IPS DF 6.9 (cell line): ENCODE measurements at places on chromosomes 1 and 21.

DNA sequence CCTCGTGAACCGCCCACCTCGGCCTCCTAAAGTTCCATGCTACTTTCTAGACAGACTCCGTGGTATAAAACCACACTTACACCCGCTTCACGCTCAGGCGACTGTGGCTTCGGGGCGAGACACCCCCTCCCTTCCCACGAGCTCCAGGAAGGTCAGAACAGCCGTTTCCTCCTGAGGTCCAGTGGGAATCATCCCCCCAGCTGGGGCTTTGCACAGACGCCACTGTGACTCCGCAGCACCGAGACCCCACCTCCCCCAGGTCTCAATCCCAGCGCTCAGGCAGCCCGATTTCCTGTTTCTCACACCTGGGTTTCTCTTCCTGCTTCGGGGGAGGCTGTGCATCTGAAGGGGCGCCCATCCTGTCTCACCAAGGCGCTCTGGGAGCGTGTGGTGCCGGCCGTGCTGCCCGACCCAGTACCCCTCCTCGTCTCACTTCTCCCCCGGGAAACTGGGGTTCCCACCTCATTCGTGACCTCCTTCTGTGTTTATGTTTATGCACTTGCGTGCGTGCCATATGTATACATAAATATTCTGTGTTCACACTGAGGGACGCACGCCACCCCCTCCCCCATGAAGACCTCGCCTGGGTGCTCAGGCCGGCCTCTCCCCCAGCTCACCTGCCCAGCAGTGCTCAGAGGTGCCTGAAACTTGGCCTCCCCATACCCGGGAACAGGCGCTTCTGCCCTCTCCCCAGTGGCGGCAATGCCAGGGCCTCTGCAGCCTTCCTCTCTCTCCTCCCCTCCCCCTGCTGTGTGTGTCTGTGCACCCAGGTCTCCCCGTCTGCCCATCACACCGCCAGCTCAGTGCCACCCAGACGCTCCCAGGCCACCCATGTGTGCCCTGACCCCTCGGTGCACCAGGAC, 14.6 kb downstream of the SLC35E2B start:
- no peak for DNase-seq

DNA sequence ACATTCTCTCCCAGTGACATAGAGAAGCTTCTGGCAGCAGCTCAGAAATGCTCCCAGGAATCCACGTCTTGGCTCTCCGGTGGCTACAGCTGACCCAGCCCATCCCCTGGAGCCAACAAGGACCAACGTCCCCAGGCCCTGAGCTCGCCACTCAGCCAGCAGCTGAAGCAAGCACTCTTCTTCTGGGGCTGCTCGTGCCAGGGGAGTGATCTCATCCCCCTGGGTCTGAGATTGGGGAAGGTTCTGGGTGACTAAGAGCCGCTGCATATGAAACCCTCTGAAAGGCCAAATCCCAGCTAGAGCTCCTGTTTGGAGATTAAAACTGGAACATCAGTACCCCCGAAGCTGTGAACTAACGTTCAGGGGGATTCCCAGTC, 487.9 kb downstream of the NPHP4 start:
- DNase-seq = no peak

DNA sequence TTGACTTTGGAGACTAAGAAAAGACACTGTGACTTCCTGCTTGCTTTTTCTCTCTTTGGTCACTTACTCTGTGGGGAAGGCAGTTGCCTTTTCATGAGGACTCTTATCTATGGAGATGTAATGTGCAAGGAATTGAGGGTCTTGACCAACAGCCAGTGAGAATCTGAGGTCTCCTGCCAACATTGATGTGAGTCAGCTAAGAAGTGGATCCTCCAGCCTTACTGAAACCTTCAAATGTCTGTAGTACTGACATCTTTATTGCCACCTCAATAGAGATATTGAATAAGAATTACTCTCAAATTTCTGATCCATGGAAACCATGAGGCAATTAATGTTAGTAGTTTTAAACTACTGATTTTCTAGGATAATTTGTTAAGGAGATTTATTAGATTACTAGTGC, 598.4 kb downstream of the ADGRL2 start:
- no peak for DNase-seq

- no peak for DNase-seq
Observed at GRCh38 chr1:209703834-209704504, 677 bp upstream of the HSD11B1 start.

GRCh38 chr1:198234520-198235251, 77.9 kb downstream of the NEK7 start:
- DNase-seq = no peak

- no peak for DNase-seq
Observed at GRCh38 chr1:33971018-33971710, 107.3 kb downstream of the HMGB4 start.

DNA sequence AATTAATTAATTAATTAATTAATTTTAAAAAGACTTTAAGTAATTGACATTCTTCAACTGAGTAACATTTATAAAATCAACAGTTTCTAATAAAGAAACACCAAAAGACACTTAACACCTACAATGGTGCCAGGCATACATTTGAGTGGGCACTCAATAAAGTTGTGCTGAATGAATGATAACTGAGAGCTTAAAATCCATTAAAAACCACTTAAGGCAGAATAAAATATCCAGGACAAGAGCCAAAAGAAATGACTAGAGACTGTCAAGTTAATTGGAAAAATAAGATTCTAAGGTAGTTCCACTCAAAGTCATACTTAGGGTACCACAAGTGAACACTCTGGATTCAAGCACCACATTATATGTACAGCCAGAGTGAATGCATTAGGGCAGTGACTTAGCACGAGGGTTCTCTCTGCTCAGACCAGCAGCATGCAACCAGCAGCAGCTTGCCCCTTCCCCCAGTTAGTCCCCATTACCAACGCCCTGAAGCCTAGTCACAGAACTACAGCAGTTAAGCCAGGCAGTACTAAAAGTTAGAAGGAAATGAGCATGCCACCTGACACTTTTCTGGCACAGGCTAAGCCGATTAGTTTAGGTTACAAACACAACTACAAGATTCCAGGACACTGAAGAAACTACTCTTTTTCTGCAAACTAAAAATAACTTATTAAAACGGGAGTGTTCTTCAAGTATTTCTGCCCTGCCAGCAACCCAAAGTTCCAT, 46.5 kb downstream of the LUZP1 start:
- DNase-seq = no peak

DNA sequence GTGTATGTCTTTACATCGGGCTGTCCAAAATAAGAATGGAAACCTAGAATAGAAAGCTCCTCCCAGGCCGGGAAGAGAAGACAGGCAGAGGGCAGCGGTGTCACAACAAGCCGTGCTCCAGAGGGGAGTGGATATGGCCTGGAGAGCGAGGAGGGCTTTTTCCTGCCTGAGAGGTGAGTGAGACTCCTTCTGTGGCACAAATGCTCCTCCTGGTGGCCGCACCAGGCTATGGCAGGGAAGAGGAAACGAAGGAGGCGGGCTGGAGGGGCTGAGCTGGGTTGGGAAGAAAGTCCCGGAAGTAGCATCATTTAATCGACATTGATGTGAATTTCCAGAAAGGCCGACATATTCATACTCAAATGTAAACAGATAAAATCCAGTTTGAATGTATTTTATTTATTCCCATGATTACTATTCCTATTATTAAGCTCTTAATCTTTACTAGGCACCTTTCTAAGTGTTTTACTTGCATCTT, 54.7 kb downstream of the MEF2D start:
- peak; percentile 87 for DNase-seq

GRCh38 chr1:234091876-234092275, 187.4 kb downstream of the SLC35F3 start:
- no peak for DNase-seq

DNA sequence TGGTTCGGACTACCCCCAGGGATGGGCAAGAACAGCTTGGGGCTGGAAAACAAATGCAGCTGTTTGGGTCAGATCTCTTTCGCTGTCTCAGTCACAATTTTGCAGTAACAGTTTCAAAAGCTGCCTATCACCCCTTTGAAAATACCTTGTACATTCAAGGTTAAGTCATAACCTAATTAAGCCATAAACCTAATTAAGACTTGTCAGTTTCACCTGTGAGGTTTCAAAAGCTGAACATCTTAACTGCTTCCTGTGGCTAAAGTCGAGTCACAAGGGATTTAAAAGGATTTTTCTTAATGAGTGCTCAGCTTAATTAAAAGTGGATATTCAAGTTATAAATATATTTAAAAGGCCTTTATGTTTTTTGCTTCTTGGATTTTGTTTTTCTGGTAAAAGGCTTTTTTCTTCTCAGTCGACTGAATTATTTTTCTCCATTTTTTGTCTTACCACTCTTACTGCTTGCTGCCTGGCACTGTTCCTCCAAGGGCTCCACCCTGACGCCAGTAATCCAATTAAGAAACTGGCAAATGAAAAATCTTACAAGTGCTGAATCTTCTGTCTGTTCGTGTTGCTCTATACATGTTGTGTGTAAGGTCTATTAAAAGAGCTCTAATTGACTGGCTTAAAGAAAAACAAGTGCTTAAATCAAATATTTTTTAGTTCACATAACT, 31.3 kb downstream of the CBR1 start:
- DNase-seq = no peak

DNA sequence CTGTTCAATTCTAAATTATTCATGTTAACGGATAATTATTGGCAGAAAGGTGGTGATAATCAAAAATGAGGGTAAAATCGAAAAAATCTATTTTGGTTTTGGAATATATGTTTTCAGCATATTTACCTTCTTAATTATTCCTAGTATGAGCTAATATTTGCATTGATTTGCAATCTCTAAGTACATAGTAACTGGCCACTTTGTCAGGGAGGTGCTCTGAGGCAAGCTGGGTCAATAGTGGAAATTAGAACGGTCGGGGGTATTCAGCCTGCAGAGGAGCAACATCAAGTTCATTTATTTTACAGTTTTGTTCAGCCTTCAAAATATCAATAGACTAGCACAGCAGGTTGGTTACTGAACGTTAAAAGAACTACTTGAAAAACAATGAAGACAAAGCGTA, 1.8 kb downstream of the OTUD7B start:
- no peak for DNase-seq

GRCh38 chr1:232596666-232597303, 33.1 kb downstream of the SIPA1L2 start:
- DNase-seq = no peak

- no peak for DNase-seq
Observed at GRCh38 chr1:77347646-77348045, 65.8 kb downstream of the AK5 start.

- DNase-seq = no peak
Observed at GRCh38 chr1:172616195-172616594, 42.7 kb upstream of the FASLG start.

GRCh38 chr1:941015-941587, 17.4 kb downstream of the SAMD11 start:
- DNase-seq = no peak

GRCh38 chr1:201762381-201762780, 66.6 kb upstream of the IPO9 start:
- no peak for DNase-seq

- no peak for DNase-seq
Observed at GRCh38 chr1:169094897-169095569, 11.5 kb upstream of the ATP1B1 start.

GRCh38 chr1:113369040-113369439, 21.3 kb upstream of the MAGI3 start:
- DNase-seq = no peak

DNA sequence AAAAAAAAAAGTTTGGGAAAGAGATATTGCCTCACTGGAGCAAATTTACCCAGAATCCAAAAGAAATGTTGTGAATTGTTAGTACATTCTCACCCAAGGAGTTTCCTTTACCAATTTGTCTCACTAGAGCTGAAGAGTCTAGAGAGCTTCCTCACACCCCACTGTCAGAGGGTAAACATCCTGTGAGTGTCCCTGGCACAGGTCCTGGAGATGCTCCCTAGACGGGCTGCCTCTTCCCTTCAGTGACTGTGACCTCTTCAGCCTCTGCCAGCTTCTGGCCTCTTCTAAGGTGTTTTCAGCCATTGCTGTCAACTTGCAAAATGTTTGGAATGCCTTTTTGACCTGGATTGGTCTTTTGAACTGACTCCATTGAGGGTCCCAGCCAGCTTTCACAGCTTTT, 159.4 kb downstream of the DHRS3 start:
- no peak for DNase-seq

- no peak for DNase-seq
Observed at GRCh38 chr1:6922096-6922931, 137.1 kb downstream of the CAMTA1 start.

DNA sequence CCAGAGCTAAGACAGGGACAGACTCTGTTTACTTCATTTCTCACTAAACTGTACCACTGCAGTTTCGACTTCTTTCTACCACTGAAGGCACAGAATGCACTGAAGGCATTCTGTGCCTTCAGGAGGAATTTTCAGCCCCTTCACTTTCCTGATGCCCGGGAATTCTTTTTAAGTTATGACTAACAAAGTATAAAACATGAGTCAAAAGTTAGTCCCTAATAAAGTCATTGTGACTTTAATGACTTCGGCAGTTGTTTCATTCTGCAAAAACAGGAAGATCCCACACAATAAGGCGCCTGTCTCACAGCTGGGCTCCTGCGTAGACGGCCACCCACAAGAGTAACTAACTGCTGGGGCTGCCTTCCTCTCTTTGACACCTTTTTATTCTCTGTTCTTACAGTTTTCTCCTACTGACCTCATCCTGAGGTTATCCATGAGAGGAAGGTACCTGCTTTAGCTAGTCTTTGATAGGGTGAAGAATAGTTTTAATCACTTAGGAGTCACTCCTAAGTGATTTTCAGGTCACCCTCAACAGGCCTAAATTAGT, 183.9 kb upstream of the SGIP1 start:
- no peak for DNase-seq

DNA sequence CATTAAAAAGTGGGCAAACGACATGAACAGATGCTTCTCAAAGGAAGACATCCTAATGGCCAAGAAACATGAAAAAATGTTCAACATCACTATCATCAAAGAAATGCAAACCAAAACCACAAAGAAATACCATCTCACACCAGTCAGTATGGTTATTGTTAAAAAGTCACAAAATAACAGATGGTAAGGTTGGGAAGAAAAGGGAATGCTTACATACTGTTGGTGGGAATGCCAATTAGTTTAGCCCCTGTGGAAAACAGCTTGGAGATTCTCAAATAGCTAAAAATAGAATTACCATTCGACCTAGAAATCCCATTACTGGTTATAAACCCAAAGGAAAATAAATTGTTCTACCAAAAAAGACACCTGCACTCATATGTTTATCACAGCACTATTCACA, 369.4 kb downstream of the KCNH1 start:
- no peak for DNase-seq

DNA sequence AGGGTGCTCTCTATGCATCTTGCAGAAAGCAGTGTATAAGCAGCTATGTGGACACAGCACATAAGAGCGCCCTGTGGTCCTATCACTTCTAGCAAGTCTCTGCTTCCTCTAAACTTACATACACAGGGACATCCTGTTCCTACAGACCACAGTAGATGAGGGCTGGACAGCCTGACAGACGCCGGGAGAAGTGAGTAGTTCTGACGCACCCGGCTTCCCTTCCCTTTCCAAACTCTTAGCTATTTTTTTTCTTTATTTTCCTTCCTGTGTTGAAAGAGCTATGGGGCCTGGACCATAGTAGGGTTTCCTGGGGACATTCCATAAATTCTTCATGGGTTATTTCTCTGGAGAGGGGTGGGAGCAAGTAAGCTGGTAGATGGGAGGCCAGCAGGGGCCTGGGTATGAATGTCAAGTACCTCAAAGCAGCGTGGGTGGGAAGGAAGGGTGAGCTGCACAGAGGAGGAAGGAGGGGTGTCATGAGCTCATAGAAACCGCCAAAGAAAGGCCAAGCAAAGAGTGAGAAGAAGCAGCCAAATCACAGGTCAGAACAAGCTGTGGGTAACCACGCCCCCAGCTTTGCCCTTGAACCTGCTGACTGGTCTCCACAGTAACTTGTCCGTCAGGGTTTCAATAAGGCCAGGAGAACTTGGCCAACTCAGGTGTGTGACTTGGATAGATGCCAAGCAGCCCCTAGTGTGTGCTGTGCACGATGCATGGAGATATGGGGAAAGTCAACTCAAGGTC, 36.6 kb downstream of the PLXNA2 start:
- no peak for DNase-seq

GRCh38 chr1:3531928-3532327, 77.5 kb downstream of the ARHGEF16 start:
- no peak for DNase-seq
